MM.1S (cell line): ENCODE measurements at places on chromosomes 3 and 15.

- no peak for DNase-seq
These were observed 205.3 kb downstream of the CTNNB1 start for GRCh38 chr3:41404582-41404981.

DNA sequence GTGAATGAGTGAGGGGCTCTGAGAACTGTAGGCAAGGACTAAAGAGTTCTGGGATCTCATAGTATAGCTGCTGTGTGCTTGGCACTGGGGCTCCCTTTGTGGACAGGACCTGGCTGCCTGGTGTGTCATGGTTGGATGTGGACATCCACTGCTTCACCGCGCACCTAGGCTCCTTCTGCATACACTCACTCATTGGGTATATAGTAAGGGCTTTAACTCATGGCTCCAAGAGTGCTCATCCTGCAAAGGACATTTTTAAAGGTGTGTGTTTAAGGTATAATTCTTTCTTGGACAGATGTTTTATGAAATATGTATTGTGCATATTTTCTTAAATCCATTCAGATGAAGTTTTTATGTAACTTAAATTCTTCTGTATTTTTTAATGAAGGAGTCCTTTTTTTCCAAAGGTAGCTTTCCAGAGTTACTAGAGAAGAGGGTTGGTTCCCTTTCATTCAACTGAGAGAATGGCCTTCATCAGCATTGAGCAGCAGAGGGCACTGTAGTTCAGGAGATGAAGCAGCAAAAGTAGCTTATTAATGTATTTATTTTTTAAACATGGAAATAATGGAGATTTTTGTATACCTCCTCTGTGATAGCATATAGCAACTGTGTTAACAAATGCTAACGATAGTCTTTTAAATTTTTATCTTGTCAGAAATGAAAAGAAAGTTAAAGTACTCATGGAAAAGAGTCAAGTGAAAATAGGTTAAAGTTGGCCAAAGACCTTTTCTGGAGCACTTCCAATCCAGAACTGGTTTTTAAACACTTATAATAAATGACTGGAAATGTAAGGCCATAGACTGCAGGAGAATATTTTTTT, 25.2 kb downstream of the OXNAD1 start:
- DNase-seq, result peak; percentile 32

DNA sequence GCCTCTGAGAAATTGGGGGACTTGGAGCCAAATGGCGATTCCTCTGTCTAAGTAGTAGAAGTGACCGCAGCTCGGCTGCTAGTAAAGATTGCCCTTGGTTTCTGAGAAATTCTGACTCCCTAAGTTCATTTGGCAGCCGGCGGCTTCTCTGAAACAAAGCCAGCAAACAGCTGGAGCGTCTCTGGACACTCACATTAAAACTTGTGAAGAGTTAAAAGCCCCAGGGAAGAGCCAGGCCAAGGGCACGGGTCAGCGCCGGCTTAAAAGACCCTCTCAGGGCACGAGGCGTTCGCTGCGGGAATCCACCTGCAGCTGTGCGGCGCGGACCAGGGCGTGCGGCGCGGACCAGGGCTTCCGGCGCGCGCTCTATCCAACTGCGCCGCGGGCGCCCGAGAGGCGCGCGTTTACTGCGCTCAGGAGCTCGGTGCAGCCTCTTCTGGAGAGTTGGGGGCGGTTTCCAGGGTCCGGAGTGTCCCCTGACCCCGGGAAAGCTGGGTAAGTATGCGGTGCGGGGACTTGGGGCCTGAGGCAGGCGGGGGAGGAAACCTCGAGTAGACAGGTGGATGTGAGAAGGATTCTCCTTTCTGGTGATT, at the start of gene COL6A5:
TSS of gene COL6A5 (plus strand) at position 186 of the 593 bp plus-strand sequence. CDS start 27,967 bp downstream, outside the sequence.
- DNase-seq, result no peak

DNA sequence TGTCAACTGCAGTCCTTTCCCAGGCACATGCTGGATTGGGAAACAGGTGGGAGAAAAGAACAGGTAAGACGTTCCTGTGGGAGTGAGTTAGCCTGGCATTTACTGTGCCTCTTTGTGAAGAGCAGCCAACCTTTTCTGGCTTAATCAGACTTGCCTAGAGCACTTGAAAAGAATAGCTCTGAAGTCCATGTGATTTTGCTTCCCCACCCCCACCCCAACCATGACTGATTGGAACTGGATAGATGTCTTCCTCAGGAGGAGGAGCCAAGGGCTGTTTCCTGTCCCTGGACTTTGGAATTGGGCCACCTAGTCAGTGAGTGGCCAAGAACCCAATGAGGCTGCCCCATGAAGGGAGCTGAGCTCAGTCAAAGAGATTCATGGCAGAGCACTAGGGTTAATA, 4.7 kb upstream of the TMEM41A start:
- no peak for DNase-seq

DNA sequence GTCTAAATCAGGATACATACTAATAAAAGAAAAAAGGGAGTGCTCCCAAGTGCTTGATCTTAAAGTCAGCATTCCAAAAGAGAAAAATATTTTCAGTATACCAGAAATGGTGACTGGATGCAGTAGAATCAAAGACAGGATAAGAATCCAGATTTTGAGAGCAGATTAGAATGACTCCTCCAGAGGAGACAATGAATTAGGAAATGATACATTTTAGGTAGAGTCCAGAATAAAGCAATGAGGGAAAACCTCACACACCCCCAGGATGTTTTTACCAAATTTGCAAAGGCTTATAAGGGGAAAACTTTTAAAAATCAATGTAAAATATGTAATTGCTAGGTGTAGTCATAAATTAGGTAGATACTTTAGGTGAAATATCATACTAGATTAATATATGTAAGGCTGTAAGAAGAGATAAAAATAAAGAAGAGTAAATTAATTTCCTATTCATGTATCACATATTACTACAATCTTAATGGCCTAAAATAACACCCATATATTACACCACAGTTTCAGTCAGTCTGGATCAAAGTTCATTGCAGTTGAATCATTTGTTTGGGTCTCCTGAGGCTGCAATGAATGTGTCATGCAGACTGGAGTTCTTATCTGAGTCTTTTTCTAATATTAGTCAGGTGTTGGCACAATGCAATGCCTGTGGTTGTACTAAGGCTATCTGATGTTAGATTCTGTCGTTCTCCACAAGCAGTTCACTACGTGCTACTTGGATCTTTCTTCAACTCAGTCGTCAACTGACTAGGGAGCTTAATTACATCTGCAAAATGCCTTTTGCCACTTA, 547.8 kb upstream of the EPHA6 start:
- DNase-seq, result no peak

DNA sequence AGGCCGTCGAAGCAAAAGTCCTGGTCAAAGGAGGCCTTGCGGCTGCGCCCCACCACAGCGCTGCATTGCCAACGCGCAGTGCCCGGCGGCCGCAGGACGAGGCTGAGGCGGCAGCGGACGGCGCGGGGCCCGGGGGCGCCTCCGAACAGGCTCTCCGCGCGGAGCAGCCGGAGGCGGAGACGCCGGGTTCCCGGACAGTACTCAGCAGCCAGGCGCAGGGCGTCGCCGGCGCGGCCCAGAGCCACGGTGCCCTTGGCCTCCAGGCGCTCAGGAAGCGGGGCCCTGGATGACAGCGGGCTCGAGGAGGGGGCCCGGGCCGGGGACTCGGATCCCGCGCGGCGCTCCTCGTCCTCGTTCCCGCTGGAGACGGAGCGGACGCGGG, 1.1 kb downstream of the C2CD4B start:
- no peak for DNase-seq

DNA sequence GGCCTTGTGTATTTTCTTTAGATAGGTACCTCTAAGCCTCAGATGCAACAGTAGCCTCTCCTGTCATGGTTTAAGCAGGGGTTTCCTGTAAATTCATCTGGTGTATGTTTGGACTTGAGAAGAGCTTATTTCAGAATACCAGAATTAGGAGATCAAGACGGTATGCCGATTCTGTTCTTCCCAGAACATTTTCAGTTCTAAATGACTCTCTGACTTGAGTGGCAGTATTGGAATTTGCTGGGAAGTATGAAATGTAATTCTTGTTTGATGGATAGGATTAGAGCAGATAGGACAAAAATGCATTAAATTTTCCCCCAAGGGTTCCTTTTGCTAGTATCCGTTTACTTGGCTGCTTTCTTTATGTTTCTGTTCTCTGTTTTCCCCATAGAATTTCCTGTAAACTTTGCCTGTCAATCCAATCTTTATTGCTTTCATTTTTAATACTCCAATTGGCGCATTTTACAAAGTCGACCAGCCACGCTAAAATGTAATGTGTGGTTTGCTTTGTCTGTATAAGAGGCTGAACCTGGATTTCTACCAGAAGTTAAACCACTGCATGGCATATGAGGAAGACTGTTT, 612.2 kb downstream of the RBMS3 start:
- no peak for DNase-seq

DNA sequence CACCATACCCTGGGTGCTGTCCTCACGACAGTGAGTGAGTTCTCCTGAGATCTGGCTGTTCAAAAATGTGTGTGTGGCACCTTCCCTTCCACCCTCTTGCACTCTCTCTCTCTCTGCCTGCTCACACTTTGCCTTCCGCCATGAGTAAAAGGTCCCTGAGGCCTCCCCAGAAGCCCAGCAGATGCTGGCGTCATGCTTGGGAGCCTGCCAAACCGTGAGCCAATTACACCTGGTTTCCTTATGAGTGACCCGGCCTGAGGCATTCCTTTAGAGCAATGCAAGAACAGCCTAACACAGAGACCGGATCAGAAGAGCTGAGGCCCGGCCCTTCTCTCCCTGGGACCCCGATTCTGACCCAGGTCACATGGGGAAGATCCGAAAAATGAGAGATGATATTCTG, 15.4 kb downstream of the TMEM44 start:
- no peak for DNase-seq

GRCh38 chr15:83155942-83156341, 48.5 kb downstream of the TM6SF1 start:
- no peak for DNase-seq

- no peak for DNase-seq
These were observed 30.1 kb downstream of the GREM1 start for GRCh38 chr15:32747921-32748342.

- DNase-seq, result peak; percentile 96
These were observed at the start of the genes EFL1 and SAXO2 for GRCh38 chr15:82262422-82263026. EFL1 (minus strand) TSS chr15:82262734; CDS start chr15:82261778, 956 bp downstream. SAXO2 (plus strand) TSS chr15:82262818; CDS start chr15:82262880, 62 bp downstream.

DNA sequence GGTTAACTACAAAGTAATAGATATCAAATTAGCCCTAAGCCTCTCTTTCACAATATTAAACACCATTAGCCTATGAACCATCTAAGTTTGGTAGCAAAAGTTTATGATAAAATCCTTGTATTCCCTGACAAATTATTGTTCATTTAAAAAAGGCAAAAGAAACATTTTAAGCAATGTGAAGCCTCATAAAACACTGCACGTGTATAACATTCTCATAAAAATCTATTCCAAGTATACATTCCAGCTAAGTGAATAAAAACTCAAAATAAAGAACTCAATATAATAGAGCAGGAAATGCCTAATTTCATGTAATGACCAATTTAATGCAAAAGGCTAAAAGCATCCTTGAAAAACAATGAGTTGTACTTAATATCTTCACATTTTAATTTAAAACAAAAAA, 27.7 kb downstream of the TNIK start:
- DNase-seq, result no peak

DNA sequence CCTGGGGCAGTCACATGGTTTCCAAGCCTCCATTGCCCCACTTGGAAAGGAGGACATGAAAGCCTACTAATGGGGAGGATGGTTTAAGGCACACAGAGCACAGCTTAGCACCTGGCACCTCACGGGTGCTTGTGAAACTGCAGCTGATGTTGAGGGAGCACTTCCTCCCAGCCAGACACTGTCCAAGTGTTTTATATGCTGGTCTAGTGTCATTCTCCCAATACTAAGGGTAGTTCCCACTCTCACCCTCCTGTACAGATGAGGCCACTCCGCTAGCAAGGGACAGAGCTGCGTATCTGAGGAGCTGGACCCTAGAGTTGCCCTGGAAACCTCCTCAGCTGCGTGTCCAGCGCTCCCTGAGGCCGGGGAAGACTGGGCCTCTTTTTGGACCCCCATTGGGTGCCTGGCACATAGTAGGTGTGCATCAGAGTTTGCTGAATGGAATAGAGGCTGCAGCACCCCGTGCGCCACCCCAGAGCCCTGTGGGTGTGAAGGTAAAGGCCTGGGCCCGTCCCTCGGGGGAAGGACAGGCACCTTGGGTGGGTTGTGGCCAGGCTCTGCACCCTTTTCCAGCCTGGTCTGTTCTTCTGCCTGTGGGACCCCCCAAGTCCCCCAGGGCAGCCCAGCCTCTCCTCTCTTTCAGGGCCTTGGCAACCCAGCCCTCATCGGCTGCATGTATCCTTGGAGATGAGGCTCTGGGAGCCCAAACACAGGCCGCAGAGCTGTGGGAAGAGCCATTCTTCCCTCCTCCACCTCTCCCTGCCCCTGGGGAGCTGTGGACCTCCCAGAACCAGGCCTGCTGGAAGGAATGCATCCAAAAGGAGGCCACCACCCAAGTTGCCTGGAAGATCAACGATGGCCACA, 31.3 kb downstream of the DNASE1L3 start:
- no peak for DNase-seq

DNA sequence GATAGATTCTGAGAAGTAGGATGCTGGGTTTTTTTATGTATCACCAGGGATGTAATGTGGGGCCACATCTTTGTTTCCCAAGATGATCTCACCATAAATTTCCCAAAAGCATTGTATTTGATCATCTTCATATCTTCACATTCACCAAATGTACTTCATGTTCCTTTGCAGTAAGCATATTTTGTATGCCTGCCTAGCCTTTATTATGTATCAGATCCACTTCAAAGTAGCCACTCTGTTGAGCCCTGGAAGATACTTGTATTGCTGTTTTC, 14.2 kb upstream of the GATM start:
- DNase-seq, result no peak

- DNase-seq, result no peak
These were observed 35.2 kb downstream of the SSR3 start for GRCh38 chr3:156519758-156520162.

GRCh38 chr3:16482194-16482769, 31.2 kb downstream of the RFTN1 start:
- no peak for DNase-seq

DNA sequence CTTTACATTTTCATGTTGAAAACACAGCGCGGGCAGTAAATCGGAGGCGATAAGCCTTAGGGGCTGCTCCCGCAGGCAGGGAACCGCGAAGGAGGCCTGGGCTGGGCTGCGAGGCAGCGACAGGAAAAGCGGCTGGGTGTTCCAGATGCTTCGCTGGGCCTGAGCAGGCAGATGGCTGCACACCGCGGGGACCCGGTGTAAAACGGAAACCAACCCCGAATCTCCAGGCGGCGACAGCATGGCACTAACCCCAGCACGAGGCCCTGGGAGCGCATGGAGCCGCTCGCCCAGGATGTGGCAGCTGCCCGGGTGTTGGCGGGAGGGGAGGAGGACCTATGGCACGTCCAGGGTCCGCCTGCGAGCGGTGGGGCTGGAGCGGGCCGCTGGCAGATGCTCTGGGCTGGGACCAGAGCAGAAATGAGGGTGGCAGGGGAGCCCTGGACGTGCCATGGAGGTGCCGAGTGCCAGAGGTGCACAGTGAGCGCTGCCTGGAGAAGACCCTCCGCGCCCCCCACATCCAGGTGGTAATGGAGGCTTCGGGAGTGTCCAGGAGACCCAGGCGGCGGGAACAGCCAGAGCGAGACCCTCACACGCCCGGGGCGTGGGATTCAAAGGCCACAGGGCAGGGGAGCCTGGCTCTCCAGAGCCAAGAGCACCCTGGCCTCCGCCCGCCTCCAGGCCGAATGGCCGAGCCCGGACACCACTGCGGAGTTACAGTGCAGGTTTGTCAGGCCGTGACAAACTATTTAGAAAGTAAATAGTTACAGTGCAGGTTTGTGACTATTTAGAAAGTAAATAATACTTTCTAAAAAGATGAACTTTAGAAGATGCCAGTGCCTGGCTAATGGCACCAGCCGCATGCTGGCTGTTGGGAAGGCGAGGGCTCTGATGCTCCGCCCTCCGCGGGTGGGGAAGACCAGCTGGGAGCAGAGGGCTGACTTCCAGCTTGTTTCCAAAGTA, 293.6 kb downstream of the OCA2 start:
- DNase-seq, result no peak
